ENCODE measurements at places on chromosomes 3 and 15.

DNA sequence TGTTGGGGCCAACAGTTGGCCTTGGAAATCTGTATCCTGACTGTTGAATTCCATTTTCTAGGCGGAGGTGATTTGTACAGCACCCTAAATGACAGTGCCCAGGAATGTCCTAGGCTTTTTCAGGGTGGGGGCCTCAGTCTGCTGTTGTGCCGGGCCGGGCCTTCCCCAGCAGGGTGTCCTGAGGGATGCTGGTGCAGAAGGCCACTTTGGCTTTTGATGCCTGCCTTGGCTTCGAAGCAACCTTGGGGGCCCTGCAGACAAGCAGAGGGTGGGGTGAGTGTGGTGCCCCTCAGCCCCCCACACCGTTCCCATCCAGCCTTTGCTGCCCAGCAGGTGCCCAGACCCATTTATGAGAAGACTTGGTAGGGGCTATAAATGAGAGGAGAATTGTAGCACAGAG, 33.0 kb downstream of the SYNM start:
- DNase-seq: no peak

DNA sequence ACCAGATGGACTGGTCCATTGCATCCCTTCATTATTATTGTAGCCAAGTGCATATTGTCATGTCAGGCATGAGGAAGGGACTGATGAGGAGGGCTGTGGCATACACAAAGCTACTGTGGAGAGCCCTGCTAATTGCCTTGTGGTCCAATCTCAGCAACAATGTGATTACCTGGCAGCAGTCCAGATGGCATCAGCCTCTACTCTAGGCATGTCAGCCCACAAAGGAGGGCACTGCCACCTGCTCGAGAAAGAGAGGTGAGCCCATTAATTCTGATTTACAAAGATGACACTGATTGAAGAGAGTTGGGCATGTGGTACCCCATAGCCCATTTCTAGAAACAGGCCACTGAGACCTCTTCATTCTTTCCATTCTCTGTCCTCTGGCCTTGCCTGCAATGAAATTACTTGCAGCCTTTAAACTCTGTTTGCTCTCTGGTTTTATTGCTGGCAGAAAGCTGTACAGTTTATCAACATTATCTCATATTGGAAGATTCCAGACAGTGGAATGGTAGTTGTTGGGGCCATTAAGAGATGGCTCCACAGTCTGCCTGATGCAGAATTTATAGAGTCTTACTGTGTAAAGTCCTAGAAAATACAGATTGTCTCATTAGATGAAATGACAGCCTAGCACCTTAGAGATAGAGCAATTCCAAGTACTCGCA, 307.7 kb downstream of the ARPP21 start:
- no peak for DNase-seq

DNA sequence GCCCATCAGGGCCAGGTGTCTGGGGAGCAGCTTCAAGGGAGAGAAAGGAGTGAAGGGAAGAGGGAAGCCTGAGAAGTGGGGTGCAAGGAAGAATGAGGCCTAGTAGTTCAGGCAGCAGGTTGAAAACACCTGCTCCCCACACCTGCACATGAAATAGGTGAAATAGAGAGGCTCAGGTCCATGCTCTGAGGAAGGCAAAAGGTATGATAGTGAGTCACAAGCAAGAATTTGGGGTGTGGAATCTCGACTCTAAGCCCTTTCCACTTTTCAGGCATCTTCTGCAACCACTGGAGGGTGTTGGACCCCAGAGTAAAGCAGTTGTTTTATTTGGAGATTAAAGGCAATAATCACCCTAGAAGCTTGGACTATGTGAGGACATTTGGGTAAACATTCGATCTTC, 157.5 kb downstream of the CTNNB1 start:
- DNase-seq: no peak

DNA sequence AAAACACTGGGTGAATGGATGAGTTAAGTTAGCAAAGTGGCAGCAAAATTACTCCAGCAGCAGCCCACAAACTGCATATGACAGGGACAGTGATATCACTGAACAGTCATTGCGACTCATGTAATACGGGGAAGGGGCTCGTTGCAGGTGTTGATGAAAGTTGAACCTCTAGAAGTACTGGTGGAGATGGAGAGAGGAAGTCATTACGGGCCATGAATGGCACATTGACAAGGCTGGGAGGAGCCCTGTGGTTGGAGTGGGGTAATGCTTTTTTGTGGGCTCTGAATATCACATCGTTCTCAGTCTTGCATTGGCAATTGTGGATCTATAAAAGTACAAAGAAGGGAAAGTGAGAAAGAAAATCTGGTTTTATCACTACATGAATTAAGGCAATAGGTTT, 278.1 kb downstream of the ZPLD1 start:
- no peak for DNase-seq

- peak; percentile 78 for DNase-seq
These were observed 5.4 kb downstream of the TYRO3 start for GRCh38 chr15:41564286-41564959.

GRCh38 chr15:40306371-40306770, 1.4 kb downstream of the PLCB2 start:
- DNase-seq: no peak

GRCh38 chr15:93294066-93294465, 205.1 kb upstream of the RGMA start:
- DNase-seq: no peak

DNA sequence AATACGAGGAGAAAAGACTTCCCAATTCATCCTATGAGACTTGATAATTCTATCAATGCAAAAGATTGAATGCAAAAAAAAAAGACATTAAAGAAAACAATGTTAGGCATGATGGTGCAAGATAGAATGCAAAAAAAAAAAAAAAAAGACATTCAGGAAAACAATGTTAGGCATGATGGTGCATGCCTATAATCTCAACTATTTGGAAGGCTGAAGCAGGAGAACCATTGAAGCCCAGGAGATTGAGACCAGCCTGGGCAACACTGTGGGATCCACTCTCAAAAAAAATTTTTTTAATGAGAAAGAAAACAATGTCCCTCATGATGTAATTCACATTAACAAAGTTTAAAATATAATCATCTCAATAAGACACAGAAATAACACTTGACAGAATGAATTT, 75.9 kb downstream of the MYO9A start:
- DNase-seq: no peak

DNA sequence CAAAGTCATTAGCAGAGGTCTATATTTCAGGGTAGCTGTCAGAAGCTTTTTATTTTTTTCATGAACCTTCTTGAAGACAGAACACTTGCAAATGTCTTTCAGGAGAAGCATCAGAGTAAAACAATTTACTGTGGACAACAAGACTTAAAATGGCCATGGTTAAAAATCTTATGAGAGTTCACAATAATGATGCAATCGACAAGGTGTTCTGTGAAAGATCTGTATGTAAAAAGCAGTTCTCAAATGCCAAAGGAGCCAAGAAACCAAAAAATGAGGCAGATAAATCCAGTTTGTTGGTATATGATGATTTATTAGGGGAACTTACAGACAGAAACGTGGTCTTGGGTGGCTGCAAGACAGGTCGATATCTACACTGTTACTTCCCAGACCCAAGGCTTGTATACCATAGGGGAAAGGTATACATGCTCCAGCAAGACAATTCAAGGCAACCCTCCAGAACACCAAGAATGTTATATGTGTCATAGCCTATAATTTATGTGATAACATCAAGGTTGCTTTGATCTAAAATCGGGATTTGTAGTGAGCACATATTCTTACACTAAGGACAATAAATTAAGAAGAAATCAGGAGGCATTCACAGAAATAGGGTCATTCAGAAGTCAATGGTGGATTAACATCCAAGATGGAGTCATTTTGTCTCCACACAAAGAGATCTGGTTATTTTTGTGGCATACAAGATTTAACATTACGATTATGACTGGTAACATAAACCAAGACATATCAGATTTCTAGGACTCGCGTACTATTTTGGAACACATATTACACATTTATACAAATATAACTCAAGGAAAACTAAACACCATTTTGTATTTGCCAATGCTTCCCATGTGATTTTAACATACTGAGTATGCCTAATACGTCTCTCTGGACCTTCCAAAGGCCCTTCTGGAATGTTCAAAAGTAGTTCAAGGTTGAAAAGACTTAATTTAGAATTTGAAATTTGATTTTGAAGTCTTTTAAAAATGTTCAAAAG, 316.4 kb downstream of the THSD4 start:
- no peak for DNase-seq

- DNase-seq: no peak
These were observed 156.5 kb upstream of the SLCO3A1 start for GRCh38 chr15:91696981-91697380.

GRCh38 chr3:99286266-99286845, 352.0 kb upstream of the COL8A1 start:
- no peak for DNase-seq

- DNase-seq: no peak
These were observed 119.3 kb upstream of the SLC24A5 start for GRCh38 chr15:48001393-48002039.

GRCh38 chr3:83500422-83500821, 1458.4 kb upstream of the CADM2 start:
- DNase-seq: peak; percentile 80

GRCh38 chr15:90679959-90680358, 37.2 kb upstream of the BLM start:
- no peak for DNase-seq

DNA sequence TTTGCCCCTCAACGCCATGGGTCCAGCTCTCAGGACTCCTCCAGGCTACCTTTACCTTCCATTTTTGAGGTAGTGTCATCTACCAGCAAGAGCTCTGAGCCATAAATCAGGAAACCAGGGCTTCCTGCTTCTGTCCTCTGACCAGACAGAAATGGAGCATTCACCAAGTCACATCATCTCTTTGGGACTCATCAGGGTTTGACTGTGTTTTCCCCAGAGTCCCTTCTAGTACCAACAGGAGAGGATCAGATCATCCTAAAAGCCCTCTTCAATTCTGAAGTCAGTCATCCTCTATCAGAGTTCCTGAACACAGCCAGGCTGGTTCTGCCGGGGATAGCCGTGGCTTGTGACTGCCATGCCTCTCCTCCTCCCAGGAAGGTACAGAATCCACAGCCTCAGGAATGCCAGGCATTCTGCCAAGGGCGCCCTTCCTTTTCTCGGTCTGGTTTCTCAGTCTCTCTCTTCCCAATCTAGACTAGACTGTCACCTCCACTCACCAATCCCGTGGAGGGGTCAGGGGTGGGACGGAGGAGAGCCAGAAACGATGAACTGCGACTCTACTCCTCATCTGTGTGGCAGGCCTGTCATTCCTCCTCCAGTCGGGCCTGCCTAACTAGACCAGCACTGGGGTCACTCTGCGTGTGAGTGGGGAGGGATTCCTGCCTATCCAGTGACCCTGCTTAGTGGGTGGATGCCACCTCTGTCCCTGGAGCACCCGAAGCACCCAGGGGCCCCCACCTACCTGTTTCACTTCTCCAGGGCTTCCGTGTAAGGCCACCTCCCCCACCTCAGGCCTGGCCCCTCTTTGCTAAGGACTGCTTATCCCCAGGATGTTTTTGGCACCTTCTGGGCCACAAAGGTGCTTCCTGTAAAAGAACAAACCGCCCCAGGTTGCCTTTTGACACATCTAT, 30.9 kb downstream of the CCNL1 start:
- DNase-seq: peak; percentile 40

GRCh38 chr3:108528459-108529252, 18.3 kb upstream of the MYH15 start:
- no peak for DNase-seq

DNA sequence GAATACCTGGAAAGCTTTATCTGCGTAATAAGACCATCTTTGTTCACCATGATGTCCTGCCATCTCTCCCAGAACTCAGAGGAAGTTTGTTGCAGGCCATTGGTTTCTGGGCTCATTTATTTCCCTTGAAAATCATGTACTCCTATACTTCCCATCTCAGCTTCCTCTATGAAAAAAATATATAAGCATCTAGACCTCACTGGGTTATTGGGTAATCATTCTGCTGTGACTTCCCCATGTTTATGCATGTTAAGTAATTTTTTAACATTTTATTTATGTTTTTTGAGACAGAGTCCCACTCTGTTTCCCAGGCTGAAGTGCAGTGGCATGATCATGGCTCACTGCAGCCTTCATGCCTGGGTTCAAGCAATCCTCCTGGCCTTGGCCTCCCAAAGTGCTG, 184.5 kb downstream of the ZPLD1 start:
- DNase-seq: no peak

GRCh38 chr3:64368257-64369020, 143.2 kb upstream of the PRICKLE2 start:
- DNase-seq: no peak

GRCh38 chr3:135103917-135104316, 308.9 kb downstream of the EPHB1 start:
- no peak for DNase-seq

DNA sequence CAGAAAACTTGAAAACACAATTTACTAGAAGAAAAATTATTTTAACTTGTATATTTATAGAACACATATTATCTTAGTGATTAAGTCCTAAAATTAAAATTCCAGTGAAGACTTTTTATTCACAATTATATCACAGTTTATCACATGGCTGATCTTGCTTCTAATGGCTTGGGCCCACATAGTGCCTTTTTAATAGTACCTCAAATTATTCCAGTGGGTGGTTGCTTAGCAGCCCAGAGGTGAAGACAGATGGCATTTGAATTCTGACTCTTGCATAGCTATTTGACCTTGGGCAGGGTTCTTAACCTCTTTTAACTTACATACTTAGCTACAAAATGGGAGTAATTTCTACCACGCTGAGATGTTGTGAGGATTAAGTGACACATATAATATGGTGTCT, 214.7 kb upstream of the SGO1 start:
- DNase-seq: no peak

DNA sequence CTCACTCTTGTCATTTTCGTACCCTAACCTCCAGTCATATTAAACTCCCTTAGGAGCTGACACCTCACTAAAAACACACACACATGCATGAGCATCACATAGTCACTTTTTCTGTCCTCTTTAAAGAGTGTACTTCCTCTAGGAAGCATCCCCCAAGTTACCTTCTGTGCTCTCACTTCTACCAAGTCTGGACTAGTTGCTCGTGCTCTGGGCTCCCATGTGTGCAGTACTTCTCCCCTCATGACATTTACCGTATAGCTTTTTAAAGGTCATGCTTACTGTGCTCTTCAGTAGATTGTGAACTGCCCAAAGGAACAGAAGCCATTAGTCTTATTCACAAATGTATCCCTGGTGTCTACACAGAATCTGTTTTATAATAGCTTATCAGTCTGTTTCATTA, 42.0 kb downstream of the CRYBG3 start:
- no peak for DNase-seq

- no peak for DNase-seq
These were observed 62.4 kb downstream of the RAB7A start for GRCh38 chr3:128788268-128788869.

GRCh38 chr3:138818185-138818860, 16.4 kb downstream of the PIK3CB start:
- peak; percentile 28 for DNase-seq

- no peak for DNase-seq
These were observed 20.2 kb upstream of the LMCD1 start for GRCh38 chr3:8481380-8481779.

Measured in HepG2 (cell line).